ENCODE measurements at places on chromosomes 5 and 9.

DNA sequence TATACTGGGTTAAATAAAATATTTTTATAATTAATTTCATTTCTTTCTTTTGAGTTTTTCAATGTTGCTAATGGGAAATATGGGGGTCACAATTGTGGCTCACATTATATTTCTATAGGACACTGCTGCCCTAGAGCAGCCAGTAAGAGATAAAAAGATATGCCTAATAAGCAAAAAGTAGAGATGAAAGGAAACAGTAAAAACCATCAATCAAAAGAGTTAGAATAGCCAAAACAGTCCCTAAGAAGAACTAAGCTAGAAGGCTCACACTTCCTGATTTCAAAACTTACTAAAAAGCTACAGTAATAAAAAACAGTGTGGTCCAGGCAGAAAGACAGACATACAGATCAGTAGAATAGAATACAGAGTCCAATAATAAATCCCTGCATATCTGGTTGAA lies 104.4 kb downstream of the FANCC start:
- DNase-seq: no peak

- DNase-seq: no peak
Observed at GRCh38 chr9:93595461-93595860, 19.1 kb downstream of the PHF2 start.

GRCh38 chr9:129840034-129840433 lies 4.8 kb downstream of the USP20 start:
- no peak for DNase-seq

- no peak for DNase-seq
Observed at GRCh38 chr5:176658817-176659511, 11.7 kb downstream of the TSPAN17 start.

GRCh38 chr5:176902911-176903664 lies 3.9 kb upstream of the HK3 start:
- DNase-seq: no peak

DNA sequence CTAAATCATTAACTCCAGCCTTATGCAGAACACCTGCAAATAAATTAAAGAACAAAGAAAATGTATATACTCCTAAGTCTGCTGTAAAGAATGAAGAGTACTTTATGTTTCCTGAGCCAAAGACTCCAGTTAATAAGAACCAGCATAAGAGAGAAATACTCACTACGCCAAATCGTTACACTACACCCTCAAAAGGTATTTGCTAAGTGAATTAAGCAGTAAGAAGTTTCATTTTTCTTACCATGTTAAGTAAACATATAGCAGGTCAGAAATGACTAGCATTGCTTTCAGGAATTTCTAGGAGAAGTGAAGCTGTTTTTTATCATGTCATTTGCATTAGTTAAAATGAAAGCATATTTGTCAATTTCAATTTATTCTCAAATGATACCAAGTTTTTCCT lies 92.7 kb downstream of the MELK start:
- no peak for DNase-seq

GRCh38 chr5:96481867-96482266 lies 48.8 kb upstream of the PCSK1 start:
- no peak for DNase-seq

Measured in stimulated activated CD8-positive, alpha-beta memory T cell treated with anti-CD3 and anti-CD28 coated beads, Interleukin-2, amount 100 ng/mL, for 1 hour (primary cell).